IMR-90 (cell line): ENCODE measurements at places on chromosomes 2 and 18. TPM values are rescaled to one million over a fixed set of nuclear protein-coding genes. Genes with fewer than 3 reads are reported as not detected.

The SERTAD2 gene
- polyA plus RNA-seq = 11.0 and 12.7 TPM in 2 replicates

The SOX11 gene
- 1.9 and 2.2 TPM in 2 replicates for polyA plus RNA-seq

DNA sequence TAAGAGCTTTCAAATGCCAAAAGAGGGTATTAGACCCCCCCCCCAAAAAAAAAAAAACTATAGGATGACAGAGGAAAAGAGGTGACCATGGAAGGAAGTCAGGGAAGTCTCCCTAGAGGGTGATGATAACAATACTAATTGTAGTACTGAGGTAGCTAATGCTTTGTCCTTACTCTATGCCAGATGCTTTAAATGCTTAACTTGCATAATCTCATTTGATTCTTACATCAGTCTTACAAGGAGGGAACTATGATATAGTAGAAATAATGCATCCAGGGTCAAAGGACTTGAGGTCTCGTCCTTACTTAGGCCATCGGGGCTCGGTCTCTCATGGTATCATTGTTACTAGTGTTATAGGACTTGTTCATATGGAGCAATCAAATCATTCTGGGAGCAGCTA is 9.1 kb downstream of the IDH1 start:
- DNase-seq = no peak

GRCh38 chr2:41621563-41621962 is 426.3 kb upstream of the PKDCC start:
- DNase-seq = no peak

The CFC1 gene
- polyA plus RNA-seq = not detected in 2 replicates

GRCh38 chr2:102069311-102069974 is 73.1 kb upstream of the IL1R1 start:
- no peak for DNase-seq

DNA sequence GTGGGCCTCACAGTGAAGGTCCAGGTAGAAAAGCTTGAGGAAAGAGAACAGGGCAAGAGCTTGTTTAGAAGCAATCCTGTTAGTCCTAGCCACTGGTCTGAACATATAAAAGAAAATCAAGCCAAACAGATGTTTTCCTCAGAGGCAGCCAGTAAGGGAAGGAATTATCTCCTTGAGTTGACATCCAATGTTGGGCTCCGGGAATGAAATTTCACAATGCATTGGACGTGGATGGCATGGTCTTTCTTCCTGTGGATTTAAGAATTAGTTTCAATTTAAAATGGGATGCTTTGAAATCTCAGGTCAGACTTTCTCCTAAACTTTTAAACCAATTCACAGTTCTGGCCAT is 92.1 kb downstream of the ACKR3 start:
- DNase-seq = no peak

DNA sequence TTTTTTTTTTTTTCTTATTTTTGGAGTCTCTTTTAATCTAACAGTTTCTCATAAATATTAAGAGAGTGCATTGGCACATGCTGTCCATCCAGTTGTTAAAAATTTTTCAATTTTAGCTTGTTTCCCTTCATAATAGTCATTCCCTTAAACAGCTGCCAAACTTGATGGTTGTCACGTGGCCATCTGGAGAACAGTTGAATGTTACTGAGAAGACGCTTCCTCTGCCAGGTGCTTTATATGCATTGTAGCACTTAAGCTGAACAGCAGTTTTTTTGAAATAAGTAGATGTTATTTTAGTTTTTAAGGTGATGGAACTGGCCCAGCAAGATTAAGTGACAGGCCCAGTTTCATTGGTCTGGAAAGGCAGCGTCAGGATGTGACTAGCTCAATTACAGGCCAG is 3.3 kb downstream of the SMARCAL1 start:
- no peak for DNase-seq

DNA sequence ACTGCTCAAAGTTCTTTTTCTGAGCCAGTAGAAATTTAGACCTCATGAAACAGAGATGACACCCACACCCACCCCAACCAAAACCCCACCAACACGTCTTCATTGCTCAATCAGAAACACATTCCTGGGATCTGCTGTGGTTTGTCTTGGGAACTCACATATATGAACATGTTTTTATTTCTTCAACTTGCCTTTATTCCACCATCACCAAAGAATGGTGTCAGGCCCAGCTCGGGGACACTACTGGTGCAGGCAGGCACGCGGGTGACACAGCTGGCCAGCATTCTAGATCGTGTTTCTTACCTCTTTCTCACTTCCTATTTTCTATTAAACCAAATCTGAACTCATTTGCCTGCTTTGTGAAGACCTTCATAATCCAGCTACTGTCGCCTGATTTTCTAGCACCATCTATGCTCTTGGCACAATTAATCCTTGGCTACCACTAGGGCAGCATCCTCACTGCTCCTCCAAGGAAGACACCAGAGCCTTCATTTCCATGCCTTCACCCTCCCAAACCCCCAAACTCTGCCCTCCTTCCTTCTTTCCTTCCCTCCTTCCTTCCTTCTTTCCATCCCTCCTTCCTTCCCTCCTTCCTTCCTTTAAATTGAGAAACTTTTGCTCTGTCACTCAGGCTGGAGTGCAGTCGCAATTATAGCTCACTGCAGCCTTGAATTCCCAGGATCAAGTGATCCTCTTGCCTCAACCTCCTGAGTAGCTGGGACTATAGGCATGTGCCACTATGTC is 157.1 kb downstream of the BCL2 start:
- DNase-seq = peak; percentile 27

DNA sequence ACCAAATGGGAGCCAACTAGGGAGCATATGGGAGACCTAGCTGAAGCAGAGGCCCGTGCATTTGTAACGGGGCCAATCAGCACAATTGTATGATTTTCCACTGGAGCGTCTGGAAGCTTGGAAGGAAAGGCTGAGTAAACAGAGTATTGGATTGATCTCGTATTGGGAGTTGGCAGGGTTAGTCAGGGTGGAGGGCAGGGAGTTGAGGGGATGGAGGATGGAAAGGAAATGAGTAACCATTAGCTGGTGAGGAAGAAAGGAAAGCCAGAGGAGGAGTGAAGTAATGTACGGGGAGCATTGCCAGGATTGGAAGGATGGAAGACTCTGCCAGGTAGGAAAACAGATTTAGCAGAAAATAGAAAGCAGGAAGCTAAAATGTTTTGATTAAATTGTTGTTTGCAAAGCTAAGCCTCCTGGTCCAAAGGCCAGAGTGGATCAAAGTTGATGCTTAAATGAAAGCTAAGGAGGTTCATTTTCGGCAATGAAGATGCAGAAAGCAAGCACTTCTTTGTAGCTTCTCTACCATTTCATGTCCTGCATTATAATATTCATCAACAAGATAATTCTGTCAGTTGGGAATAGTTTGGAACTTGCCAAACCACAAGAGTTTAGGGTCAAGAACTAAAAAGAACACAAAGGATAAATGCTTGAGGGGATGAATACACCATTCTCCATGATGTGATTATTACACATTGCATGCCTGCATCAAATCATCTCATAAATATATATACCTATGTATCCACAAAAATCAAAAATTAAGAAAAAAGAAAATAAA is 75.6 kb upstream of the TTN start:
- DNase-seq = peak; percentile 31

DNA sequence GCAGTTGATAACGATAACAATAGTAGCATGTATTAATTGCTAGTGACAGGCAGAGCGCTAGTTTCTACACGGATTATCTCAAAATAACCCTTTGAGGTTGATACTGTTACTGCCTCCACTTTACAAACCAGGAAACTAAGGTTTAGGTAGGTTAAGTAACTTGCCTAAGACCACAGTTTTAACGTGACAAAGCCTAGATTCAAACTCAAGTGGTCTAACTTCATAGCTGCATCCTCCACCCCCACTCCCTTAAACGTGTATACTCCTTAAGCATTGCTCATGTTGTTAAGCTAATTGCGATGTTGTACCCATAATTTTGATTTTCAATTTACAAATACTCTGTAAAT is 1.2 kb downstream of the ME2 start:
- no peak for DNase-seq

DNA sequence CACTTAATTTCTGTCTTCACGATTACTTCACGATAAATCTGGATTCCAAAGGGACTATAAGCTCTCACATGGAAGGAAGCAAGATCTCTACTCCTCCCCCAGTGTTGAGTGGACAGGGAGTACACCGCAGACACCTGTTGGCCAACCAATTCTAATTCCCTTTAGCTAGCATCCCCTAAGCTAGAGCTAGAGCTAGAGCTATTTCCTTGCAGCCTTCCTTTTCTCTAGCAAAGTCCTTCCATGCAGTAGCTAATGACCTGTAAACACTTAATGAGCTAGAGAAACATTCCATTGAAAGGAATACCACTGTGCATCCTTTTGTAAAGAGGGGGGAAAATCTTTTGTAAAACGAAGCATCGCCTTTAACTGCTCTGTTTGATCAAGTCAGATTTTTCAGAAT is 56.5 kb downstream of the BCL11A start:
- no peak for DNase-seq

DNA sequence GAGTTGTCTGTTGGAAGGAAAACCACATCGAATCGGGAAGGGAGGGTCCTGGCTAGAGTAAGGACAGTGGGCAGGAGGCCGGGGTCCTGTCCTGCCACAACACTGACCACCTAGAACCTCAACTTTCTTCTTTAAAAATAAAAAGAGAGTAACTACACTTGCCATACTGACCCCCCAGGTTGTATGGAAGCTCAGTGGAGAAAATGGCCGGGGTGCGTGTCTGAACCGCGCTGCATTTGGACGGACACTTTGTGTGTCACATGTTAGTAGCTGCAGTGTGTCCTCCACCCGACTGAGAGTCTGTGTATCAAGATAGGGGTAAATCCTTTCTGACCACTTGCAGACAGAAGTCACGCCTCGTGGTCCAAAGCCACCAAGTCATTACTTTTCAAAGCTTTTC is 87.0 kb downstream of the GBX2 start:
- no peak for DNase-seq

The G6PC2 gene
- polyA plus RNA-seq = not detected in 2 replicates

DNA sequence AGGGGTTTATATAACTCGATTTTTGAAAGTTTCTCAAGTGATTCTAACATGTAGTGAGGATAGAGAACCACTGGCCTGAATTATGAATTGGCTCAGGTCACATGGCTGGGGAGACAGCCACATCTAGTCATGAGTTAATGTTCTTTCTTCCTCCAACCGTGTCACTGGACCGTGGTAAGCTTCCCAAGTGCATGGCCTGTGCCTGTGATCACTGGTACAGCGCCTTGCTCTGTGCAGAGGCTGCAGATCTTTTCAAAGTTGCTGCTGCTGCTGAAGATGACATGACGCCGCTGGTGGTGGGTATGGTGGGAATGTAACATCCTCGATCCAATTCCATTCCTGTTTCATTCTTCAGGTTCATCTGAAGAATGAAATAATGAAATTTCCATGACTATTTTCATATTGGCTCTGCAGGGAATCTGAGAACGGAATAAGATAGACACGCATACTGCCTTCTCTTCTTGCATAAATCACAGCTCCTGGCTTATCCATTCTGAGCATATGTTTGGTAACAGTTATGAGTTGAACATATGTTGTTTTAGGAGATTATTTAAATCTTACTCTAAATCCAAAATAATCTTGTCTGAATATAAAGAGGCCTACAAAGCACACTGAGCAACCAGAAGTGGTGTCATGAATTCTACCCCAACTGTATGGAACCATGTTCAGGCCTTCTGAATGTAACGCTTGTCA is 100.5 kb upstream of the THSD7B start:
- no peak for DNase-seq

The ICA1L gene
- polyA plus RNA-seq = 1.7 and 1.8 TPM in 2 replicates

The TEKT4 gene
- polyA plus RNA-seq = not detected in 2 replicates

DNA sequence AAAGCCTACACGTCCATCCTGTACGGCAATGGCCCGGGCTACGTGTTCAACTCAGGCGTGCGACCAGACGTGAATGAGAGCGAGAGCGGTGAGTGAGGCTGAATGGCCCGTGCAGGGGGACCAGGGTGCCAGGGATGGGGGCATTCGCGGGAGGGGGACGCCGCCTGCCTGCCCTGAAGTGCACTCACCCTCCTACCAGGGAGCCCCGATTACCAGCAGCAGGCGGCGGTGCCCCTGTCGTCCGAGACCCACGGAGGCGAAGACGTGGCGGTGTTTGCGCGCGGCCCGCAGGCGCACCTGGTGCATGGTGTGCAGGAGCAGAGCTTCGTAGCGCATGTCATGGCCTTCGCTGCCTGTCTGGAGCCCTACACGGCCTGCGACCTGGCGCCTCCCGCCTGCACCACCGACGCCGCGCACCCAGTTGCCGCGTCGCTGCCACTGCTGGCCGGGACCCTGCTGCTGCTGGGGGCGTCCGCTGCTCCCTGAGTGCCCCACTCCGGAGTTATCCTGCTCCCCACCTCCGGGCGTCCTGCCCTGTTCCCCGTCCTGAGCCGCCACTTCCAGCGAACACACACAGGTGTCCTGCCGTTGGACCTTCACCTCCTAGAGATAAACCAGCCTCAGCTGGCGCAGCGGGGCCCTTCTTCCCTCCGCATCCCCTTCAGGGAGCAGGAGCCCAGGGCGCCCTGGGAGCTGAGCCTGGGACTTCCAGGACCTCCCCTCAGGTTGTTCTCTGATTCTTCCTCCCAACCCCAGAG is 2.9 kb downstream of the ALPI start:
- no peak for DNase-seq

DNA sequence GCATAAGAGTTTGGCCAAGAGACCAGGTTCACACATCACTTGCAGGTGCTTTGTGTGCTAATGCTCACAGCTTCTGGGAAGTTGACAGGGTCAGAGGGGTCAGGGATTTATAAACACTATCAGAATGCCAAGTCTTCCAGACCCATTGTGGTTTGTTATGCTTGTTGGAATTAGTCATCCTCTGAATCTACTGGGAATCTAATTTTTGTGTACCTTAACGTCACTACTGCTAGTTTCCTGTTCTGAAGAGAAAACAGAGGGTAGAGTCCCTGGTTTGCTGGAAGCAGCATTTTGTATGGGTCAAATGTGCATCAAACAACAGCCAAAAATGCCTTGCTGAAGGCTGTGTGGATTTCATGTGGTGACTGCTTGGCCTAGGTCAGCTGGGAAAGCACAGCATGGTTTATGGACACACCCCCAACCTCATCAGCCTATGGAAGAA is 33.3 kb downstream of the ANTXR1 start:
- DNase-seq = peak; percentile 98

The HK2 gene
- 18.7 and 20.9 TPM in 2 replicates for polyA plus RNA-seq

DNA sequence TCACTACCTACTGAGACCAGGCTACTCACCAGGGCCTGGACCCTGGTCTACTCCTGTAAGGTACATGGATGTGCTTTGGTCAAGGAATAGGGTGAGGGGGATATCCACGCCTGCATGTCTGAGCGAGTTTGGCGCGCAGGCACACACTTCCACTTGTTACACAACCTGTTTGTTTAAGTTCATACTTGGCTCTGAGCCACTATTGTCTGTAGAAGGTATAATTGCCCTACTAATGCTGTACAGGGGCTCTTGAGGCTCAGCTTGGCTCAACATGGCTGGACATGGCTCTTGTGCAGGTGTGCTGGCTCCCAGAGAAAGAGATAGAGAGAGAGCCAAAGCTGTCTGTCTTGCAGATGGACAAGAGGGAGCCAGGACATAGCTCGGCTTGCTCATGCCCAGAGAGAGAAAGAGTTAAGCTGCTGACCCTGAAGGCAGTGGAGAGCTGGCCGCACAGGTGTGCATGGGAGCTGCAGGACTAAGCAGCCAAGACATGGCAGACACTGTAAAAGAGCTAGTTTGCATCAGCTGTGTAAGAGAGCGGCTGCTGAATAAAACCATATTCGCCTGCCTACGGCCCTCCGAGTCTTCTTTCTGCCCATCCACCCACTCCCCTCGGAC is 35.2 kb downstream of the NPPC start:
- DNase-seq = no peak

The CCDC148 gene
- 0.17 and 0.31 TPM in 2 replicates for polyA plus RNA-seq
